ENCODE measurements at places on chromosomes 1 and 21.

DNA sequence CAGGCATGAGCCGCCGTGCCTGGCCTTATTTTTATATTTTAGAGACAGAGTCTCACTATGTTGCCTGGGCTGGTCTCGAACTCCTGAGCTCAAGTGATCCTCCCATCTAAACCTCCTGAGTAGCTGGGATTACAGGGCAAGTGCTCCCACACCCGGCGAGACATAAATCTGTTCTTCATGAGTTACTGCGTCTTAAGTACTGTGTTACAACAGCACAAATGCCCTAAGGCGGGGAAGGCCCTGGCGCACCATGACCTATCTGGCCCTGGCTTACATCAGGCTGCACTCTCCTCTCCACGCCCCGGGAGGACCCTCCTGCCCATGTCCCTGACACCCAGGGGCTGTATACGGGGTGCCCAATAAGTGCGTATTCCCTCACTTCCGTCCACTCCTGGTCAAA lies 4.3 kb downstream of the GPR153 start:
- DNase-seq = no peak

- DNase-seq = no peak
Measured at GRCh38 chr1:25065321-25065721, 135.2 kb upstream of the RUNX3 start.

DNA sequence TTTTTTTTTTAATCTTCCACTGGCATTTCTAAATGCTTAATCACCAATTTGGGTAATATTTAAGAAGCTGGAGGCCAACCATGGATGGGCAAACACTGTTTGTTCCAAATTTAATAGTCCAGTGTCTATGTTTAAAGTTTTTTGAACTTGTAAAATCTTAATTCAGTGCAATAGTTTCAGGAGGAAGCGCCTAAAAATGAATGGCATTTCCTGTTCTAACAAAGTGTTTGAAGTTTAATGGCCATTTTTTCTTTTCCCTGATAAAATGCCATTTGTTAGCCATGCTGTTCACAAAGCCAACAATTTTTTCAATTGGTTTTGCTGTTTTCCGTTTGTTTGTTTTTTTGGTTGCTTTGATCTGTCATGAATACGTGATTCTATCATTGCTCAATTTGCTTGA lies 552.1 kb downstream of the LMO4 start:
- DNase-seq = no peak

GRCh38 chr1:50109647-50110075 lies 941 bp downstream of the ELAVL4 start:
- peak; percentile 71 for DNase-seq

- DNase-seq = no peak
Measured at GRCh38 chr1:9691108-9691445, 39.5 kb downstream of the PIK3CD start.

DNA sequence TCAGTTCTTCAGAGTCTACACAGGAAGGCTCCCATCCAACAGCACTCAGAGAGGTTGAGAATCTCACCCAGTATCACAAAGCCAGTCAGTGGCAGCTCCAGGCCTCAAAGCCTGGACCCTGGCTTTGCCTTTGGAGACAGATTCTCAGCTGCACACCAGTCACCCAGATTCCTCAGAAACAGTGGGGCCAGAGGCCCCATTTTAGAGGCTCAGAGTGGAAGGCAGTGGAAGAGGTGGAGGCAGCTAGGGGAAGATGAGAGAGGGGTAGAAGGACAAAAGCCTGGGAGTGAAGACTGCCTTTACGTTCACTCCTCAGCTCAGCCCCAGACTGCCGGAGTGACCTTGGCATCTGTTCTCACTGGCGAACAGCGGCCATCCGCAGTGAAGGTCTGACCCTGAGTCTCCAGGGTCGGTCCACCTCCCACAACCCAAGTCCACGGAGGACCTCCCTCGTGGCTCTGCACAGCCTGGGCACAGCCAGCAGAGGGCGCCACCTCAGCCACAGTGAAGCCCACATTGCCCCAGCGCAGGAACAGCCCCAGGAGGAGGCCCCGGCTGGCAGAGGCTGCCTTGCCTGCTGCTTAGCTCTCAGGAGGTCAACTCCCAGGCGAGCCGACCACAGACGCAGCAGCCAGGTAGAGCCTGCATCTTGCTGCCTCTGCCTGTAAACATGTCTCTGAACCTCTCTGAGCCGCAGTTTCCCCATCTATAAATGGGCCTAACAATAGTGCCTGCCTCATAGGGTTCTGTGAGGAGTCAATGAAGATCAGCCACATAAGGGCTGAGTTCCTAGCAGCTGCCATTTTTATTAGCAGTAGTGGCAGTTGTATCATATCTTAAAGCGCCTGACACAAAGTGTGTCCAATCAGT lies 5.9 kb upstream of the FNDC5 start:
- peak; percentile 34 for DNase-seq
